Omental fat pad (tissue), 4 donors: ENCODE measurements at places on chromosomes 12 and 14. TPM values are rescaled to one million over a fixed set of nuclear protein-coding genes. Genes with fewer than 3 reads are reported as not detected.

GRCh38 chr12:10119066-10119465 is 10.9 kb downstream of the CLEC7A start:
- DNase-seq: no peak

The HNF1A gene
- not detected for total RNA-seq

- DNase-seq: no peak
Observed at GRCh38 chr14:99194736-99195135, 77.3 kb downstream of the BCL11B start.

GRCh38 chr14:73338551-73338950 is 101.2 kb downstream of the PAPLN start:
- no peak for DNase-seq

DNA sequence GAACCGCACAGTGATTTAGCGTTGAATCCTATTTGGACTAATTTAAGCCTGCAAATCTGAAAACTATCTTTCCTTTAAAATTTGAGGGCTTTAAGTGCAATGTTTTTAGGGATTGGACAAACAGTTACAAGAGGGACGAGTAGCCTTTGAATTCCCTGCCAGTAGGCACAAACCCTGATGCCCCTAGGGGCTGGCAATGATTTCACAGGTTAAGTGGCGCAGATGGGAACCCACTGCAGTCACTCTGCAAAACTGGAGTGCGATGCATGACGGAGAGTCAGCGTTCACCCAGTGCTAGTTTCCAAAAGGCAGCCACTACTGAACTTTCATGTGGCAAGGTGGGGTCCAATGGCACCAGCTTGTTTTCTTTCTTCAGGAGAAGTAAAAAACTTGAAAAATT is 99.4 kb upstream of the FRMD6 start:
- no peak for DNase-seq

DNA sequence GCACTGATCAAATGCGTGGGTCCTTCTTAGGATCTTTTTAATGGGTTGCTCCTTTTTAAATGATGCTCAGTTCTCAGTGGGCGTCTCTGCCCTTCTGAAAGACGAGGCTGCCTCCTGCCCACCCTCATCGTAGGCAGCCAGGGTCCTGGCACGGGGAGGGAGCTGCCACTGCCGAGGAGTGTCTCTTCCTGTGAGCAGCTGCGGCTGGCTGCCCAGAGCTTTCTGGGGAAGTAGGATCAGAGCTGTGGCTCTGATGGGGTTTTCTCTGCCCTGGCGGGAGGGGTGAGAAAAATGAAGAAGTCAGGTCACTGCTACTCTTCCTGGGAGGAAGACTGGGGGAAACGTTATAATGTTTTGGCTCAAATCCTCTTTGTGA is 31.1 kb upstream of the BEGAIN start:
- no peak for DNase-seq

- no peak for DNase-seq
Observed at GRCh38 chr14:68089146-68089731, 269.7 kb downstream of the RAD51B start.

DNA sequence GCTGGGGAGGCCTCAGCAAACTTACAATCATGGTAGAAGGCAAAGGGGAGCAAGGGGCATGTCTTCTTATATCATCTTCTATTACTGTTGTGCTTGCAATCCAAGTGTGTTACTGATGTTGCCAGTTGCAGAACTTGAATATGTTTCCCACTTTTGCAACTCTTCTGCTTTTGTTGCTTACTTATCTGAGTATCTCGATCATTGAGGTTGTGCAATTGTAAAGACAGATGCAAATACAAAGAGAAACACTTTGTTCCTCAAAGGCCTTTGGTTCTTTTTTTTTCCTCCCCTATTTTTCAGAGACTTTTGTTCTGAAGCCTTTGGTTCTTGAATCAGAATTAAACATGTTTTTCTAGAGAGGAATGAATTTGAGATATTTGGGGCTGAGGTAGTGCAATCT is 3.7 kb upstream of the COX8C start:
- DNase-seq: no peak

The KLHDC2 gene
- 48.6 TPM for total RNA-seq

- no peak for DNase-seq
Observed at GRCh38 chr12:71400481-71400880, 39.1 kb upstream of the LGR5 start.

GRCh38 chr12:91778091-91778832 is 367.4 kb downstream of the BTG1 start:
- DNase-seq: no peak

DNA sequence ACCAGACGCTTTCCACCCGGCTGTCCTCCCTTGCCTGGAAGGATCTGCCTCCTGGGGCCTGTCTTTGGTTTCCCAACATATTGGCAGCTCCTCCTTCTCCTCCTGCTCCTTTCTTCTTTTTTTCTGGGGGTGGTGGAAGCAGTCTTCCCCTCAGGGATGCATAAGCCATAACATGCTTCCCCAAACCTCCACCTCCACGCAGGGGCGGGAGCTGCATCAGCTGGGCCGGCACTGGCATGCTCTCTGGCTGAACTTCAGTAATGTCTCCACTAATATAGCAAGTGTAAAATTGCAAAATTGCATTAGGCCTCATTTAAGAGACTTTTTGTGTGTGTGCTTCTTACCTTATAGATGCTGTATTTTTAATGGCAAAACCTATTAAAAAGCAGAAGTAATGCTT is 58.6 kb downstream of the GLT1D1 start:
- DNase-seq: no peak

DNA sequence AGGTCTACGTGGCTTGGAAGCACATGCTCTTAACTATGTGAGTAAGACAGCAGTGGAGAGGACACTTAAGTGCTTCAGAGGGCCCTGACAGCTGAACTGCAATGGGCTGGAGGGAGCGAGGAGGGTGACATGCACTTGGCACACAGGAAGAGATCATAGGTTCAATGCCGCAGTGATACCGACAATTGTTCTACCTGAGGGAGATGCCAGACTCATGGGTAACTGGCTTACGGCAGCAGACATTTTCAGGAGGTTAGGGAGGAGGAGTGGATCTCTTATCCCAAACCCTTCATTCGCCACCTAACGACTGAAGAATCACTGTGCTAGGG is 68.4 kb downstream of the NTF3 start:
- DNase-seq: no peak

The MSRB3 gene
- 45.8 TPM for total RNA-seq

DNA sequence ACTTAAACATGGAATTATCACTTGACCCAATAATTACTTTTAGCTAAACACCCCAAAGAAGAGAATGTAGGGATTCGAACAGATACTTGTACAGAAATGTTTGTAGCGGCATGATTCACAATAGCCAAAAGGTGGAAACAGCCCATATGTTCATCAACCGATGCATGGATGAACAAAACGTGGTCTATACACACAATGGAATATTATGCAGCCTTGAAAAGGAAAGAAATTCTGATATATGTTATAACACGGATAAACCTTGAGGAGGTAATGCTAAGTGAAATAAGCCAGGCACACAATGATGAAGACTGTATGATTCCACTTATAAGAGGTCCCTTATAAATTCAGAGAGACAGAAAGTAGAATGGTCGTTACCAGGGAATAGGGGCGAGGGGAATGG is 659.4 kb downstream of the MED13L start:
- no peak for DNase-seq

The PARPBP gene
- total RNA-seq: 1.1 TPM

DNA sequence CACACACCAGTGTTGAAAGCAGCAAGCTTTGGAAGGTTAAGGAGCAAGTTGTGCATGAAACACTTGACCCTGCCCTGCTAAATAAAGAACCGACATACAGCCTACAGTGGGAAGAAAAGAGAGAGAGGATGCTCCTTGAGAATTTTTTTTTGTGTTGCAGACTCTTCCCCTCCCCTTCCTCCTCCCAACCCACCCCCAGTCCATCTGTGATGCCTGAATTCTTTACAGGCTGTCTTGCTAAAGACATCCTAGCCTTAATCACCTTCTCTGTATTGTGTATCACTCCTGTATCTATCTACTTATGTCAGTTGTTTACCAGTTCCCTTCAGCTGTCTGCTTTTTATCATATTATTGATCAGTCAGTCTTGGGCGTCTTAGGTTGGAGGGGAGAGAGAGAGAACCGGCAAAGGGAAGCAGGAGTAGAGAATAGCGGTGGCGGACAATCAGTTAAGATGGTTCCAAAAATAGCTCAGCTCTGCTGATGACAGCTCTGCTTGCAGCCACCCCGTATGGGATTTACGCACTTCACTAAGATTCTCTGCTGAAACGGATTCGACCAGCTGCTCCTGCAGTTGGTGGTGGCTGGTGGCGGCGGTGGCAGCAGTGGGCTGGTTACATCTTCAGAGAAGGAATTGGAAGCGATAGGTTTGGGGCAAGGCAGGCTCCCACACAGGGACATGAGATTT is 664.7 kb downstream of the NRXN3 start:
- no peak for DNase-seq

The POTEM gene
- total RNA-seq: not detected

GRCh38 chr12:64706306-64706705 is 52.9 kb downstream of the GNS start:
- DNase-seq: no peak

GRCh38 chr12:103769240-103769945 is 71.6 kb downstream of the NT5DC3 start:
- DNase-seq: no peak

DNA sequence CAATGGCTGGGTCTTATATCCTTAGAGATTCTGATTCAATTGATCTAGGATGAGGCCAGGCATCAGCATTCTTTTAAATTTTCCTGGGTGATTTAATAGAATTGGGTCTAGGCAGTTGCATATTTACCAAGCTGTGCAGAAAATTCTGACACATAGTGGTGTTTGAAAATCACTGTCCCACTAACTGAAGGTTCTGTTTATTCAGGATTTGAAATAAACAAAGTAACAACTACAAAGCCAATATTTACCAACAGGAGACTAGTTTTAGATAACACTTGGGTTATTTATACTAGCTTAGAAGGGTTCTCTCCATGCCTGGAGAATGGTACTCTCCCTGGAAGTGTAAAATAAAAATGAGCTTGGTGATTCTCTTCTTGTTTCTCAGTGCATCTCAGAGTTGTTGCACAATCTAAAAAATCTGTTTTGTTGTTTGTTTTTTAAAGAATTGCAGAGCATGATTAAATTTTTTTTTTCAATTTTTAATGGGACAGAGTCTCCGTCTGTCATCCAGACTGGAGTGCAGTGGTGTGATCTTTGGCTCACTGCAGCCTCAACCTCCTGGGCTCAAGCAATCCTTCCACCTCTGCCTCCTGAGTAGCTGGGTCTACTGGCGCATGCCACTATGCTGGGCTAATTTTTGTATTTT is 16.9 kb downstream of the BEST3 start:
- no peak for DNase-seq

The GLT8D2 gene
- 18.1 TPM for total RNA-seq

DNA sequence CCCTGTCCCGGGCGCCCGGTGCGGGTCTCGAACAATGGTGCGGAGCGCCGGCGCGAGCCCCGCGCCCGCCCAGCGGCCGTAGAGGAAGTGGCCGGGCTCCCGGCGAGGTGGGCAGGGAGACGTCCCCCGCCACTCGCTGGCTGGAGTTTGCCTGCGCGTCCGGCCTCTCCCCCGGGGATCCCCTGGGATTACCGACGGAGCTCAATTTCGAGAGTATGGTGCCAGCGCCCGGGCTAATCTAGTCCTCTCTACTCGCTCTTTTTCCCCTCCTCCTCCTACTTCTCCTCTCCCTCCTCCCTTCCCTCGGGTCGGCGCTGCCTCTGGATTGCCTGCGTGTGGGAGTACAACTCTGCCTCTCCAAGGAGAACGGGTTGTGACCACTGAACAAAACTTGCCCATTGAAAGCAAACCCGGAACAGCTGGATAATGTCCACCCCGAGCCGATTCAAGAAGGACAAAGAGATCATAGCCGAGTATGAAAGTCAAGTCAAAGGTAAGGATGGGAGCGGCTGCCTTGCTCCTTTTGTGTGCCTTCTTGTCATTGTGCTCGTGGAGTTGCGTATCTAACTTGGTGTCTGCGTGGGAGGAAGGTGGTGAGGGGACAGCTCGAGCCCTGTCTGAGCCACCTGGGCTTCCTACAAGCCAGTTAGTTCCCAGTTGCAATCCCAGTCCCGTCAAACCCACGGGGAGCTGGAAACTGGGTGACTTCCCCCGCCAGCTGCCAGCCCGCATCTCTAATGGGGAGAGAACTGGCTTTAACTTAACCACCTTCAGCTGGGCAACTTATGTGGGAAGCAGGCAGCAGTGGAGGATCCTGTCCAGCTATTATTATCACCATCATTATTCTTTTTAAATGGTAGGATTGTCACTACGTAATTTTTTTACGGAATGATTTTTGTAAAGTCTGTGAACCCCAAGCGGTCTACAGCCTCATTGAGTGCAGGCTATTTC is at the start of gene SRGAP1:
Gene SRGAP1, plus strand, starts transcription at position 310 of the 951 bp plus-strand sequence. Its CDS starts 117 bp downstream, at position 427.
- DNase-seq: peak; percentile 27

The PTCSC3 gene
- total RNA-seq: not detected

DNA sequence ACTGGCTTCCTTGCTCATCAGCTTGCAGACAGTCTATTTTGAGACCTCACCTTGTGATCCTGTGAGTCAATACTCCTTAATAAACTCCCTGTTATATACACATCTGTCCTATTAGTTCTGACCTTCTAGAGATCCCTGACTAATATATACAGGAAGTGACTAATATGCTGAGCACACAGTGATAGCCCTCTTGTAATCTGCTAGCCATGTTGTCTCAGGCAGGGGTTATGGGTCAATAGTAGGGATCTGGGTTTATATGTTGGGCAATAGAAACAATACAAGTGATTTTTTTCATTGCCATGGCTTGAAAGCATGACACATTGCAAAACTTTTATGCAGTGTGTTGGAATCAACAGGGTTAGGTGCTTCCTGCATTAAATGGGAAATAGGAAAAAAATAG is 562.2 kb downstream of the GALC start:
- no peak for DNase-seq

DNA sequence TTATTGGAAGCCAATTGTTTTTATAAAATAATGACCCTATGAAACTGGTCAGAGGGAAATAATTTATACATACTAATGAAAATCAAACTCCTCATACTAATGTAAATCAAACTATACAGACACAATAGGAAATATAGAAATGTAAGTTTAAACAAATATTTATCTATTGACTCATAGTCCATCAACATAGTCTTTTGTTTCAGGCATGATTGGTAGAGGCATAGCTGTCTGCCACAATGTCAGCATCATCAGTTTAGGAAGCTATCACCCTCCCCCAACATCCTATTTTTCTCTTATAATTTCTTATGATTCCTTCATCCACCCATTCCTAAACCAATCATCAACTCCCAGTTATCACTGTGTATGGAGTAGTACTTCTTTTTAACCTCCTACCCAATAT is 117.7 kb downstream of the SLC38A6 start:
- no peak for DNase-seq

DNA sequence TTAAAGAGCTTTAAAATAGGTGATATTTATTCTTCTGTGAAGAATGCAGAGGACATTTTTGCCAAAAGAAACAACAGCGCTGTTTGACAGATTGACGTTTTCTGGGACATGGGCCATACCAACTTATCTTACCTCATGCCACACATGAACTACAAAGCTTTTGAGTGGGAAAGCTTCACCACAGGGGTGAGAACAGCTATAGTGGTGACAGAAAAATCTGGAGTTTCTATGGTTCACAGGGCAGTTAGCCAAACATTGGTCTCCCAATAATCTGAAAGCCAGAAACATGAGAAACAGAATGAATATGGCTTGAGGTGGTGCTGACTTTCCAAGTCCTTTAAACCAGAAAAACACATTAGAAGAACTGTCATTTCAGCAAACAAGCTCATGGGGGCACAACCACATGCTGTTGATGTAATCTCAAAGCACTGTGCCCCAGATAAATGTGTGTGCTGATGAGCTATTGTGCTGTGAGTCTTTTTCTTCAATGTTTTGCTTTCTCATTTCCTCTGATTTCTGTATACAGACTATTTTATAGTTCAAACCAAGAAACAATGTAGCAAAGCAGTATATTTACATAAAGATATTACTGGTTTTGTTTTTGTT is 905.4 kb downstream of the SLC16A7 start:
- no peak for DNase-seq
